ENCODE measurements at places on chromosomes 13 and 19.

DNA sequence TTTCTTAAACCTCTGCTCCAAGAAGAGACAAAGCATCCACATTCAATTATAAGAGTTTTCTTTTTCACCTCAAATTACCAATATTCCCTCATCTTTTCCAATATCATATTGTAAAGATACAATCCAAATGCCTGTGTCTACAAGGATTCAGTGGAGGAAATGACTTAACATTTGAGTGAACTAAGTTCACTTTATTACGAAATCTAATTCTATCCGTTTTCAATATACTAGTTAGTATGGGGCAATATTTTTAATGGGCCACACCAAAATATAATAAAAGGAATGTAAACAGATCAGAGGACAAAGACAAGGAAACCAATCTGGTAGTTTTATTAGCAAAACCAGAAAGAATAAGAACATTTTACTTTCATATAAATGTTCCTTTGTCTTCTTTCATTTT lies 136.0 kb downstream of the DCLK1 start:
- DNase-seq: no peak

GRCh38 chr19:10521461-10522171 lies 4.4 kb upstream of the S1PR5 start:
- no peak for DNase-seq

GRCh38 chr19:5024282-5024681 lies 55.4 kb downstream of the KDM4B start:
- DNase-seq: no peak

GRCh38 chr13:112060282-112060830 lies 6.6 kb upstream of the SOX1 start:
- no peak for DNase-seq

DNA sequence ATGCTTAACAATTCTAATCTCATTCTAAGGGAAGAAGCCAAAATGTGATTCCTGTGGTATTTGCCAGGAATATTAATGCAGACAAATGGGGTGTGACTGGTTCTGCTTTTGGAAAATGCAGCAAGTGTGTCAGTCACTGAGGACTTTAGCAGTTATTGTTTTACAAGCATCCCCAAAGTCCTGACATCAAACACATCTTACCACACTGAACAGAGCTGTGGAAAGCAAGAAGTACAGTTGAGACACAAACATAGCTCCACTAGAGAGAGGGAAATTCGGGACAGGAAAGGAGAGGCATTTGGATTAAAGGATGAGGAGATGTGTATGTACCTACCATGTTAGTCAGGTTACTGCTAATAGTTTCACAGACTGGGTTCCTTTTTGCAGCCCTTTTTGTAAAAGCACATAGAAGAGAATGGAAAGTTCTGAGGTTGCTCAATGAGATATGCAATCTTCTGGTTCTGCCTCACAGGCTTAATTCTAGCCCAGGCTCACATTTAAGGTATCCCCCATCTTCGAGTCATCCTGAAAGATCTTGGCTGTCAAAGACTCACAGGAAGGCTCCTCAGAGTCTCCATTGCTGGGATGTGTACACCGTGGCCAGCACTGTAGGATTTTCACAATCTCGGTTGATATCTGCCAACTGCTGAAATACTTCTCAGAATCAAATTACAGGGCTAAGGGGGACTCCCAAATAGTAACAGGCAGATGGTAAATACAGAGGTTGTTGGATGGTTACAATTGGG lies 316.6 kb downstream of the DNAJC15 start:
- DNase-seq: no peak

DNA sequence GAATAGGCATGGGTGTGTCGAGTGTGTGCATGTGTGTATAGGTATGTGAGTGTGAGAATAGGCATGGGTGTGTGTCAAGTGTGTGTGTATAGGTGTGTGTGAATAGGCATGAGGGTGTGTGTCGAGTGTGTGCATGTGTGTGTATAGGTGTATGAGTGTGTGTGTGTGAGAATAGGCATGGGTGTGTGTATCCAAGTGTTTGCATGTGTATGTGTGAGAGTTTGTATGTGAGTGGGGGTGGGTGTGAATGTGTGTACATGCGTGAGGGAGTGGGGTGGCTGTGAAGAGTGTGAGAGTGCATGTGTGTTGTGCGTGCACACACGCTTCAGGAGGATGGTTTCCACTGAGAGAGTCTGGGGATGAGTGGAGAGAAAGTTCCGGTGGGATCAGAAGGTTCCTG lies 13.5 kb downstream of the EVI5L start:
- no peak for DNase-seq

DNA sequence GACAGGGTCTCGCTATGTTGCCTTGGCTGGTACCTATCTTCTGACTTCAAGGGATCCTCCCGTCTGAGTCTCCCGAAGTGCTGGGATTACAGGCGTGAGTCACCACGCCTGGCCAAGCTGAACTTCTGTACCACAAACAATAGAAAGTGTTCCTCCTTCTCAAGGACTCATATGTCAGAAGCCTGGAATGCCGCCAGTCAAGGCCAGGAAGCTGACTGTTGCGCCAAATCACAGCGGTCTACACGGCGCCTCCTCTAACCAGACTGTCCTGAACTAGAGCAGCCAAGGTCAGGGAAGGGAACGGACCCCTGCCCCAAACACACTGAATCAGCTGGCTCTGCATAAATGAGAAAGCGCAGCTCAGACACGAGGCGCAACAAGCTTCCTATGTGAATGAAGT lies 14.6 kb downstream of the RAB20 start:
- DNase-seq: no peak

GRCh38 chr19:49679771-49680413 lies 2.8 kb downstream of the PRMT1 start:
- no peak for DNase-seq

- DNase-seq: no peak
Measured at GRCh38 chr13:67232384-67232783, 2.2 kb upstream of the PCDH9 start.

GRCh38 chr19:35732540-35733179 lies 9.6 kb downstream of the IGFLR1 start:
- DNase-seq: no peak

- DNase-seq: no peak
Measured at GRCh38 chr13:31970231-31970930, 61.2 kb upstream of the FRY start.

DNA sequence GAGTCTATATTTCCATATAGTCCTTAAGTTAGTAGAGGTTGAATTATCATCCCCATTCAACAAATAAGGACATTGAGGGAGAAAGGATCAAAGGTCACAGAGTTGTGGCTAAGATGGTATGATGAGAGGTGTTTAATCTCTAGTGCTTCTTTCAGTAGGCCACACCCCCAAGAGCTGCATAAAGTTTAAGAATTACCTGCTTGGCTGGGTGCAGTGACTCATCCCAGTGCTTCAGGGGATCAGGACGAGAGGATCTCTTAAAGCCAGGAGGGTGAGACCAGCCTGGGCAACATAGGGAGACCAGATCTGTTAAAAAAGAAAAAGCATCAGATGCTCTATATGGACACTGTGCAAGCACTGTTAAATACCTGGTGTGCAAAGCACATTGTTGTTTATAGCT lies 560.0 kb upstream of the KLHL1 start:
- DNase-seq: no peak

GRCh38 chr19:48255376-48256303 lies at the start of gene CARD8:
Gene CARD8, minus strand, starts transcription at chr19:48255912. Its CDS starts 14,892 bp downstream, at chr19:48241020.
- DNase-seq: peak; percentile 87

DNA sequence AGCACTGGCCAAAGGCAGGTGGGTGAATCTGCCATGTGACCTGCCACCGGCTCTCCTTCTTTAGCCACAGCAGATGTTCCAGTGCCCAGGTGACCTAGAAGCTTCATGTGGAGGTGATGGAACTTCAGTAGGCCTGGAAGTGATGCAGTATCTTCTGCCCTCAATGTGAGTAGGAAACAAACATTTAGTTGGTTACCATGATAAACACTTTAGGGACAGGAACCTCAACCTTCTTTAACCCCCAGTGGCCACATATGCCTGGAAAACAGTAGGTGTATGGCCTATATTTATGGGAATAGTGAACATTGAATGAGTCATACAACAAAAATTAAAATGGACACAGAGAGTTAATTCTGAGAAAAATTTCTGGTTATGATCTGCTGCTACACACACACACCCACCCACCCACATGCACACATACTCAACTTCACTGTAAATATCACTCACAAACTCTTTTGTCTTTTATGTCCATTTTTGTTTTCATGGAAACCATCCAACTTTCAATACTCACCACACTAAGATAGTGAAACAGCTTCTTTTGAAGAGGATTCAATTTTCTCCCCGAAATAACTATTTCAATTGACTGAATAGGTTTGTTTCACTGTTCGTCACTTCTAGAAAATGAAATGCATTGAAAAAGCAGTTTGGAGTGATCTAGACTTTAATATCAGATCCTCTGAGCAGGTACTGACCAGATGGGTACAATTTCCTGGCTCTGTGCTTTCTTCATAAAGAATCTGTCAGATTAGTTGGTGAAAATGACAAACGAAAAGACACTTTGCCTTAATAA lies 97.3 kb downstream of the STARD13 start:
- no peak for DNase-seq

GRCh38 chr13:24624801-24625231 lies 55.4 kb upstream of the ATP12A start:
- no peak for DNase-seq

- no peak for DNase-seq
Measured at GRCh38 chr13:62014299-62014698, 598.6 kb upstream of the PCDH20 start.

DNA sequence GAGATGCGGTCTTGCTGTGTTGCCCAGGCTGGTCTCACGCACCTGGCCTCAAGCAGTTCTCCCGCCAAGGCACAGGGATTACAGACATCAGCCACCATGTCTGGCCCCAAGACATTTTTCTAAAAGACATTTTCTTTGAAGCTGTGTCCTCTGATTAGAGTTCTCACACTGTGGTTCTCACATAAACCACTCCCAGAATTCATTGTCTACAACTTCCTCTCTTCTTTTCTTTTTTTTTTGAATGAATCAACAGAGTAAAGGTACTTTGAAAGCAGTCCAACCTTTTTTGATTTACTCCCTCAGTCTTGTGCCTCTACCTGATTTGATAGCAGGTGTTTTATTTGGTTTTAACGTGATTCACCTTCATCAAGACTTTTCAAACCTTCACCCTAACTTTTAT lies 14.3 kb upstream of the SHD start:
- no peak for DNase-seq

GRCh38 chr19:4660181-4660791 lies 9.9 kb downstream of the MYDGF start:
- DNase-seq: no peak

DNA sequence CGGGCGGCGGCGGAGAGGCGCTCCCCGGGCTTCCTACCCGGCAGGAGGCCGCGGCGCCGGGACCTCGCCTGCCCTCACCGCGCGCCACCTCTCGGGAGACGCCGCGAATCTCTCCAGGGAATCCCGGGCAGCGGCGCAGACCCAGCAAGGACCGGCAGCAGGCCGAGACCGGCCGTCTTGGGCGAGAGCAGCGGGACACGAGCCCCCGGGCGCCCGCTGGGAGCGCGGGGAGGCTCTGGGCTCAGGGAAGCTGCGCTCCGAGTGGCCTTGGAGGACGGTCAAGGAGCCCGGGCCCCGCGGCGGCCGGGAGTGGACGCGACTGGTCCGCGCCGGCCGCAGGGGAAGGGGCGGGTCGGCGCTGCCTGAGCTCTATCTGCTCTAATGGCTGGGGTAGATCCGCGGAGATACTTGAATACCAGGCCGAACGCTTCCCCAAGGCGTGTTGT lies 14.7 kb downstream of the CDX2 start:
- no peak for DNase-seq

GRCh38 chr13:28582225-28582891 lies 76.6 kb upstream of the POMP start:
- DNase-seq: no peak

- DNase-seq: no peak
Measured at GRCh38 chr19:35216833-35217648, 11.5 kb downstream of the FAM187B start.

- no peak for DNase-seq
Measured at GRCh38 chr13:50197705-50198104, 182.5 kb downstream of the KCNRG start.

DNA sequence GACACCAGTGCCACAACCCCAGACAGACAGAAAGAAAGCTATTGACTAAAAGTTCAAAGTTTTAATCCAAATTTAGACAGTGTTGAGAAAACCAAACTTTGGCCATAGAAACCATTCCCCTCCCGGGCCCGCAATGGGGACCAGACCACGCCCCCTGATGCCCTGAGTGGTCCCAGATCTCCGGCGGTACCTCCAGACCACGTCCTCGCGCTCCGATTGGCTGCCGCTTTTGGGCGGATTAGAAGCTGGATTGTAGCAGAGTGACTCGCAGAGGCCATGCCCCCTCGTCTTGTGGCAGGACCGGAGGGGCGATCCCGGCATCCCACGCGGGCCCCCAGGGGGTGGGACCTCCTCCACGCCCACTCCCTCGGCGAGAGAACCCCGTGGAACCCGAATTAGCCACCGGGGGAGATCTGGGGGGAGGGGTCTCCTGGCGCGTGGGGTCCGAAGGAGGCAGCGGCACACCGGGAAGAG lies 797 bp upstream of the HSD17B14 start:
- peak; percentile 77 for DNase-seq

DNA sequence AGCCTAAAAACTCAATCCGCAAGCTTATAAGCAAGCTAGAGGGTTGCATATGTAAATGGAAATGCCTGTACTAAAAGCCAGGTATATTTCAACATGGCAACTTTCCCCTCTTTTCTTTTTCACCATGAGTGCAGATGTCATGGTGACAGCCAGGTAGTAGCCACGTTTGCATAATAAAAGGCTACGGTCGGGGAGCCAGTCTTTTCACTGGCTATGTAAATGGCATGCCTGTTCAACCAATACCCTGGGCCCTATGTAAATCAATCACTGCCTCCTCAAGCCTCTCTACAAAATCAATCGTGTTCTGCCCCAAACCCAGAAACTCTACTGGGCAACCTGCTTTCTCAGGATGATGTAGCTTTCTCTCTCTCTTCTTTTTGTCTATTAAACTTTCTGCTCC lies 87.4 kb downstream of the ZNF100 start:
- no peak for DNase-seq

GRCh38 chr13:79385694-79386093 lies 20.4 kb downstream of the RBM26 start:
- no peak for DNase-seq

GRCh38 chr13:98598043-98598442 lies 21.1 kb upstream of the STK24 start:
- no peak for DNase-seq

- DNase-seq: no peak
Measured at GRCh38 chr13:33483471-33483870, 197.9 kb upstream of the STARD13 start.

DNA sequence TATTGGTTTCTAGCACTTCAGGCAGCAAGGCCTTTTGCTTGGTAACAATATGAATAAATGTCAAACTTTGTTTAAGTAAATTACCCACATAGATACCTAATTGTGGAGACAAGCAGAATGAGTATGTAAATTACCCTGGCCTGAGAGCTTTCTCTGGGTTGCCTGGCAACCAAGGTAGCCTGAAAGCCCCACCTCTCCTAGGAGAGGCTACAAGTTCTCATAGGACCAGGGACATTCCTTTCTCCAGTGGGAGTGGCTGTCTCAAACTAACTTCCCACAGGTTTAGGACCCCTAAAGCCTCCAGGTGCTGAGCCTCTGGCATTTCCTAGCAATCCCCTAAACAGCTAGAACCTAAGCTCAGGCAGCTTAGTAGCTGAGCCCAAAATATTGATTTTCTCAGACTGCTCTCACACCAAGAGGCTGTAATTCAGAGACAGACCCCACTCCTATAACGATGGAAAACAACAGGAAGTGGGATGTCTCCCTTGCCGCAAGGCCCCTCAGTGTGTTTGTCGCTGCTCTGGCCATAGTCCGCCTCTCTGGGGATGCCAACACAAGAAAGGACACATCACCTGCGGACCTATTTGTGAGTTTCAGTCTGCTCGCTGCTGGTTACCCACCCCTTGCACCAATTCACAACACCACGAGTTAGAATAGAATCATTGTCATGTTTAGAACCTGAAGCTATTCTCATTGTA lies 207.3 kb downstream of the DLEU7 start:
- peak; percentile 60 for DNase-seq

Measured in naive B cell (primary cell).